ENCODE measurements at places on chromosomes 1 and 21.

- no peak for DNase-seq
Measured at GRCh38 chr21:46555225-46555617, 49.7 kb downstream of the S100B start.

DNA sequence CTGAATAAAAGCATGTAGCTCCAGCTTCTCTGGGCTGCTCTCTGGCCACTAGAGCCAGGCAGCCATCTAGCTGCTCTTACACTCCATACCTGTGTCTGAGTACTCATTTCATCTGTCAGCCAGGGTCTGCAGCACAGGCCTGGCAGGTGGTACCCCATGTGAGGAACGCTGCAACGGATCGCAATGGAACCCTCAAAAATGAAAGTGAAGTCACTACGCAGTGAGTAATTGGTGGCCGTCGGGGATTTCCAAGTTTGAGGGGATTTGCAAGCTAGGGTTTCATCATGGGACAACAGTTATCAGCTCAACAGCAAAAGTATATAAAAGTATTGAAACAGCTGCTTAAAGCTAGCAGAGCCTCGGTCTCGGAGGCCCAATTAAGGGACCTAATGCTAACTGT, 186.7 kb downstream of the HFM1 start:
- DNase-seq = no peak

DNA sequence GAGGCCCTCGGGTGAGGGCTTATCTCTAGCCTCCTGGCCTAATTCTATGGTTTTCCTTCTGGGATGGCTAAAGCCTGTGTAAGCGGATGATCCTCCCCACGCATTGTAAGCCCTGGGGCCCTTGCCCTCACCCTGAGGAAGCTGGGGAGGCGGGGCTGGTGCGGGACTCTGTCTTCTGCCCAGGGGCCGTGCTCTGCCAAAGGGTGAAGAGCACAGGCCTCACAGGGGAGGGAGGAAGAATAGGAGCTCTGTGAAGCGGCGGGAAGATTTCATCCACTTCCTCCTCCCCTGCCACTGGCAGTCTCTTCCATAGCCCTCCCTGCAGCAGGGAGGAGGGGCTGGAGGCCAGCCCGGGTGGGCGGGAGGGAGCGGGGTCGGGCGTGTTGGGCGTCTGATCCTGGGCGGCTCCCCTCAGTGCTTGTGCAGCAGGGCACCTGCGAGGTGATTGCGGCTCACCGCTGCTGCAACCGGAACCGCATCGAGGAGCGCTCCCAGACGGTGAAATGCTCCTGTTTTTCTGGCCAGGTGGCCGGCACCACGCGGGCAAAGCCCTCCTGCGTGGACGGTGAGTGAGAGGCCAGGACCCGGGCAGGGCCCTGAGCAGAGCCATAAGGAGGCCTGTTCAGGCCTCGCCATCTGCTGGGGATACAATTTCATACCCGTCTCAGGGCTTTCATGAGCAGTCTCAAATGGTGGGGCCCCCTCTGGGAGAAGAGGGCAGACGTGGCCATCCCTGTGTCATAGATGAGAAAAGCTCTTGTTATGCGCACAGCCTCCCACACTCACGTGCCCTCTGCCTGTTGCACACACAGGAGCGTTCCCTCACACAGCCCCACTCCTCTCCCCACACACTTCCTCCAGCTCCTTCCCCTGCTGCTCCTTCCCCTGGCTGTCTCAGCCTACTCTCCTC, 7.7 kb upstream of the PPM1J start:
- no peak for DNase-seq

- no peak for DNase-seq
Measured at GRCh38 chr1:225688345-225688744, 35.4 kb upstream of the ENAH start.

DNA sequence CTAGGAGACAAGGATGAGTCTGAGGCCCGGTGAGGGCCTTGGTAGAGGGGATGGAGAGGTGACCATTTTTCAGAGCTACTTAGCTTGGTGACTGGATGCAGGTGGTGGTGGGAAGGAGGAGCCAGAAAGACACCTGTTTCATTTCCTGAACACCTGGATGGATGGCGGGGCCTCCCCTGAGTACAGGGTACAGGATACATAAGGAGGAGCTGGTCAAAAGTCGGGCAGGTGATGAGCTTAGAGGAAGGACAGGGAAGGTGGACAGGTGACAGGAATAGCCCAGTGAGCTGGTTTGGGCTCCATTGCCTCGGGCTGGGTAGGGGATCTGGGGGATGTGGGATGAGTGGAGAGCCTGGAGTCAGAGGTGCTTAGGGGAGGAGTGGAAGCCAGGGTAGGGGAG, 6.3 kb downstream of the FAAH start:
- DNase-seq = no peak

- no peak for DNase-seq
Measured at GRCh38 chr1:7899741-7900140, 40.9 kb downstream of the TNFRSF9 start.
